ENCODE measurements at places on chromosomes 7 and 10. TPM values are rescaled to one million over a fixed set of nuclear protein-coding genes. Genes with fewer than 3 reads are reported as not detected.

CLDN12 gene
- 48.7 TPM for total RNA-seq

DNA sequence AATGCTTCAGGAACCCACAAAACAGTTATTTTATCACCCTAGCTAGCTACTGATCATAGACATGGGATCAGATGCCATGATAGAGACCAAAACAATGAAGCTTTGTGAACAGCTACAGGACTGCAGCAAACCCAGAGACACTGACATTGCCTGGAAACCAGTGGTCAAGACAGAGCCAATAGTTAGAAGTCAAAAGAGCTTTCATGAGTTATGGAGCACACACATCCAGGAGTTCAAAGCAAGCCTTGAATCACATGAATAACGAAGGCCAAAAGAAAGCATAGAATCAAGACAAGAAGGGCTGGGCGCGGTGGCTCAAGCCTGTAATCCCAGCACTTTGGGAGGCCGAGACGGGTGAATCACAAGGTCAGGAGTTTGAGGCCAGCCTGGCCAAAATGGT lies 34.5 kb upstream of the GSAP start:
- no peak overlapping the region for H3K4me3 ChIP-seq
- H3K27me3 ChIP-seq = no peaks in the 10 kb centered on the region
- no peak for DNase-seq
- H3K27ac ChIP-seq = no peak overlapping the region

DNA sequence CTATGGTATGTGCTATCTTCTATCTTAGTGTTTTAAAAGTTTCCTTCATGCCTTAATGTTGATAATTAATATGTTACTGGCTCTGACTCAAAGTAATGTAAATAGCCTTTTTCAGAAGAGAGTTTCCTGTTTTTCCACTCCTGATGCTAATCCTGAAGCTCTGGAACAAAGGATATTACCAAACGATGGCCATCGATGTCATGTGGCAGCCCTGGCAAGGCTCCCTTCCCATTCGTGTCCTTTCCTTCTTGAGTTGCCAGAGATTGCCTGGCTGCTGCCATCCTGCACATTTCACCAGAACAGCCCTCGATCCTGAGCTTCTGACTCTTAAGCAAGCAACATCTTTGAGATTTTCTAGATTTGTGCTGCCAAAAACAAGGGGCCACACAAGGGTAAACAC lies 46.0 kb downstream of the RNF133 start:
- H3K36me3 ChIP-seq = no peaks in the 10 kb centered on the region
- no peaks in the 10 kb centered on the region for H3K4me1 ChIP-seq
- H3K4me3 ChIP-seq = no peak overlapping the region
- H3K27me3 ChIP-seq = no peaks in the 10 kb centered on the region

DNA sequence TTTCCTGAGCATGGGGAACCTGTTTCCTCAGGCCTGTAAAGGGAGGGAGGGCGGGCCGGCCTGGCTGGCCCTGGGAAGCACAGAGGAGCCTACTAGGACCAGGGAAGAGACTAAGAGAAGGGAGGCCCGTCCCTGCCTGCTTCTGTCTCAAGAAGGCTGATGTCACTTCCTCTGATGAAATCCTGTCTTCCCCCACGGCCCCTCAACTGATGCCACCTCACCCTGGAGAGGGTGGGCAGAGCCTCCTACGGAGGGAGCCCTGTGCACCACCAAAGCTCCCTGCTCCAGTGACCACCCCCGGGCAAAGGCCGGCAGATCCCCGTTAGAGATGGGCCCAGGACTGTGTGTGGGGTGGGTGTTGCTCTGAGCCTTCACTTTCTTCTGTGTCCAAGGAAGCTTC lies 1.0 kb upstream of the PILRA start:
- no peaks in the 10 kb centered on the region for H3K27me3 ChIP-seq
- H3K4me3 ChIP-seq = no peak overlapping the region
- no peak for DNase-seq
- H3K27ac ChIP-seq = peak overlapping the region; percentile 94
